ENCODE measurements at places on chromosomes 16 and 17.

- DNase-seq: peak; percentile 84
Observed at GRCh38 chr16:70529051-70529777, 5.6 kb downstream of the SF3B3 start.

GRCh38 chr17:2487306-2487705 lies 24.4 kb downstream of the METTL16 start:
- DNase-seq: no peak

GRCh38 chr16:4113358-4114256 lies 2.6 kb downstream of the ADCY9 start:
- peak; percentile 32 for DNase-seq

- DNase-seq: no peak
Observed at GRCh38 chr17:77827039-77827438, 131.5 kb upstream of the TNRC6C start.

DNA sequence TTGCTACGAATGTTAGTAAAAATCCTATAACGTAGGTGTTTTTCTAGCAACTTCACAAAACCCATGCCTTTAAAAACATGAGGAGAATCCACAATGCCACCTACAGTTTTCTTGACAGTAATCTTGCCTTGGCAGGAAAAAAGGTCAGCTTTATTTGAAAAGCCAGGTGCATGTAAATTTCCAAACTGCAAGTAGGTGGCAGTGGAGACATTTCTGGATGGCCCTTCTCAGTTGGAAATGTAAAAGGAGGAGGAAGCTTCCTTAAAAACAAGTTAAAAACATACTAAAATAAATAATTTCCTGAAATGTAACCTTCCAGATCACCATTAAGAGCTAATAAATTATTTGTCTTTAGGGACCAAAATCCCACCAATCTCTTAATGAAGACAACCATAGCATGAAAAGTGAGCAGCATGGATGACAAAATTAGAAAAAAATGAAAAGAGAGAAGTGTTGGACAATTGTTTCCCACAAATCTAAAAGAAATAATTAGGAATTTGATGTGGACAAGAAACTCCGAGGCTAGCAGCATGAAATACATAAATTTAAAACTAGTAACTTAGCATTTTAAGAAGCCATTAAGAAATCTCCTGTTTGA lies 152.2 kb downstream of the SNX11 start:
- peak; percentile 58 for DNase-seq
